ENCODE measurements at places on chromosomes 4 and X. TPM values are rescaled to one million over a fixed set of nuclear protein-coding genes. Genes with fewer than 3 reads are reported as not detected.

Gene MAGEC2
- total RNA-seq = 133 TPM

Gene ARHGAP36
- total RNA-seq = not detected

Gene TEC
- 2.9 TPM for total RNA-seq

Gene HHIP
- 0.05 TPM for total RNA-seq

Gene VCX
- total RNA-seq = 0.85 TPM

Gene RNF128
- 22.2 TPM for total RNA-seq

Gene PDE6B
- not detected for total RNA-seq

Gene CXCL6
- not detected for total RNA-seq
